ENCODE measurements at places on chromosomes 3 and 15. TPM values are rescaled to one million over a fixed set of nuclear protein-coding genes. Genes with fewer than 3 reads are reported as not detected.
A peak's percentile ranks its signal among the peaks of the same experiment; 100 is the strongest.

GRCh38 chr3:143476965-143477640 lies 357.5 kb downstream of the CHST2 start:
- DNase-seq, result peak; percentile 13

DNA sequence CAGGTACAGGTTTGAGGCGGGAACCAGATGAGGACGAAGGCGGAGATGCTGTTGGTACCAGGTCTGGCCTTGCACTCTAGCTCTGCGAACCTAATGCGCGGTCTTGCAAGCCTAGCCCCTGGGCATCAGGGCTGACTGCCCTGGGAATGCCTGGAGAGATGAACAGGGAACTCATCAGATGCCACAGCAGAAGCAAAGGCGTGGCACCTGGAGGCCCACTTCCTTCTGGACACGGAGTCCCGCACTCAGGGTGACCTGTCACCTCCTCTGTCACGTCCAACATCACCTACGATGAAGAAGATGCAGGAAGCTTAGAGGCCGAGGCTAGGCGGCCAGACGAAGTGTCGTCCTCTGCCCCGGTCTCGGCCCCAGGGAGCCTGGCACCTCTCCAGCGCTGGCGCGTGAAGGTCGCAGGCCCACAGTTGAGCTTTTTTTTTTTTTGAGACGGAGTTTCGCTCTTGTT lies 9.4 kb downstream of the RPLP1 start:
- no peak for DNase-seq

DNA sequence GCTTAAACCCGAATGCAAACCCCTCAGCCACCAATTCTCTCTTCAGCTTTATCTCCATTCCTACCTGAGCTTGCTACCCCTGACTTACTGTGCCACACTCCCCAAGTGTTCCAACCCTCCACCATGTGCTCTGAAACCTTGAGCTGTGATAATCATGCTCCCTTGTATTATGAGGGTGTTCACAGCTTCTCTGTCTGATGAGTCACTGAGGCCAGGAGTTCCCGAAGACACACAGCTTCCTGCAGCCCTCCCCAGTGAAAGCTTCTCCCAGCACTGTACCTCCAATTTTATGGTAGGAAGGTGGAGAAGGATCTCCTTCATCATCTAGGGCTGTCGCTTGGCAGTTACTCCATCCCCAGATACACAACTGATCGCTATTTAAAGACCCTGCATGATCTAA lies 24.9 kb downstream of the STAC start:
- no peak for DNase-seq

DNA sequence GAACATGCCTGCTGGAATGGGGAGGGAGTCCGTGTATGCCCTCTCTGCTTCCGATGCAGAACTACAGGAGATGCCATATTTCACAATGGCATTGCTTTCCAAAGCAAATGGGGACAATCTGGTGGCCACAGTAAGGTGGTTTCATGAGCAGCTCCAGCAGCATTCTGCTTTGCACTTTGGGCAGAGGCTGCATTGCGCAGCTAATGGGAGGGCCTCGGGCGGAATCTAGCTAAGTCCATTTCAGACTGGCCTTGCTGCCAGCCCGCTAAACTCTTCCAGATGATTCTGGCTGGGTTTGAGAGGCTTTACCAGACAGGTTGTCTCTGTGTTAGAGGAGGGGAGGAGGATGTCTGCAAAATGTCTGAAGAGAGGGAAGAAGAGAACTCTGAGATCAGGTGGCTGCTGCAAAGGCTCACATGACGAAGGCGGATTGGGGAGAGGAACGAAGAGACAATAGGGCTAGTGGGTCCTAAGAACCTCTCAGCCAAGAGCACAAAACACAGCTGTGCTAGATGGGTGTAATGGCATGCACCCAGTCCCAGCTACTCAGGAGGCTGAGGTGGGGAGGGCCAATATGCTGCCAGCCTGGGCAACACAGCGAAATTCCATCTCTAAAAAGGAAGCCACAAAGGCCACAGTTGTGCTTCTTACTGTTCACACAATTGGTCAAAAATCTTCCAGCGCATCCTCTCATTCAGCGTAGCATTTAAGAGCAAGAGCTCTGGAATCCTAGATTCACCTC lies 63.7 kb downstream of the BDH1 start:
- DNase-seq, result peak; percentile 89

- DNase-seq, result no peak
Measured at GRCh38 chr3:87575550-87575949, 299.2 kb upstream of the POU1F1 start.

GRCh38 chr15:67976506-67977073 lies 77.5 kb upstream of the PIAS1 start:
- DNase-seq, result no peak

DNA sequence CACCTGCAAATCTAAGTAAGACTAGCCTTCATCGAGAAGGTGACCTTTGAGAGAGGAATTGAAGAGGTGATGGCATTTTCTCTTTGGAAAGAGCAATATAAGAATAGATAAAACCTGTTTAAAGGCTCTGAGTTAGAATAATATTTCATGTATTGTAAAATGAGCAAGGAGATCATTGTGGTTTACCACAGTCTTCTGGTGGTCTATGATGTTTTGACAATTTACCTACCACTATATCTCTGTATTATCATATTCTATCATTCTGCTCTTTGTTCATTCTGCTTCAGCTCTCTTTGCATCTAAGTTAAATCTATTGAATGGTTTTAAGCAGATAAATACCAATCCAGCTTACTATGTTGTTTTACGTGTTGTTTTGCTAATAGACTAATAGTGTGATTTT lies 982.3 kb downstream of the SI start:
- no peak for DNase-seq

DNA sequence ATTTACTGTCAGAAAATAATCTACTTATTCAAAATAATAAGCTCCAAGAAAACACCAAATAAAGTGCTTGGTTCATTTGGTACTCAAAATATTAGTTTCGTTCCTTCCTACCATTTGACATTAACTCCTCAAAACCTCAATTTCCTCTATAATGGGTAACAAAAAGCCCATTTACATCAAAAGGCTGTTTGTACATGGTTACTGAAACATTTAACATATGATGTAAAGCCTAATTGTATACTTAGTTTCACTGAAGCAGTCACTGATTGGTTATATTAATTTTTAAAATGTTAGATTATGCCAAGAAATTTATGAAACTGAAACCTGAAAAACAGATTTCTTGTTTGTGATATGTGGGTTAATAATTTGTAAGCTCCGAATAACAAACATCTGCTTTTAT lies 14.7 kb downstream of the XRN1 start:
- DNase-seq, result no peak

DNA sequence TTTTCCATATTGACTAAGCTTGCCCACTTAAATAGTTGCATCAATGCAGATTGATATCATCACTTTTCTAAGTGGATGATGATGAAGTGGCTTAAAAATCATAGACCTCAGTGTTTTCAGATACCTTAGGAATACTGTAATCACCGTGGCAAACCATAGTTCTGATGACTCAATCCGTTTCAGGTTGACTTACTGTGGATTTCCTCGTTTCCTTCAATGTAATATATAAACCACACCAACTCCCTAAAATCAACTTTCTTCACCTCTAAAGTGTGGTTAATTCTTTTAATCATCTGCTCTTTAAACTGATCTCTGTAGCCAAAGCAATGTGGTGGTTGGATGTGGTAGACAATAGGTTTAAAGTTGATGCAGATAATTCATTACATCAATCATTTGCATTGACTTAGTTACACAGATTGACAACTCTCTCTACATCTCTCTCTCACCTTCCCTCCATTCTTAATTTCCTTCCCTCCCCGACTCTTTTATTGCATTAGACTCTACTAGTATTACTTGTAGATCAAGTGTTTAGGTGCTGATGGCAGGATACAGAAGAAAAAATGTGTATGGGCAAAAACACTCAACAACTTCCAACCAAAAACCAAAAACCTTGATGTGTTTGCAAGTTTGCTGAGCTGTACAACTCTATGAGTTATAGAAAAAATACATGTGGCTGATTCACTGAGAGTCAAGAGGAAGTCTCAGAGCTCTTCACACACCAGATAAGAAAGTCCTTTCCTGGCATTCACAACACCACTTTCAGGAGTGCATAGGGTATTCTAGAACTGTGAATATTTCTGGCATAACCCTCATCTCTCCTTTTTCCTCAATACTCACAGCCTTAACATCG lies 243.5 kb downstream of the NFKBIZ start:
- DNase-seq, result no peak

GRCh38 chr3:129732200-129732876 lies 125.9 kb upstream of the PLXND1 start:
- DNase-seq, result no peak

DNA sequence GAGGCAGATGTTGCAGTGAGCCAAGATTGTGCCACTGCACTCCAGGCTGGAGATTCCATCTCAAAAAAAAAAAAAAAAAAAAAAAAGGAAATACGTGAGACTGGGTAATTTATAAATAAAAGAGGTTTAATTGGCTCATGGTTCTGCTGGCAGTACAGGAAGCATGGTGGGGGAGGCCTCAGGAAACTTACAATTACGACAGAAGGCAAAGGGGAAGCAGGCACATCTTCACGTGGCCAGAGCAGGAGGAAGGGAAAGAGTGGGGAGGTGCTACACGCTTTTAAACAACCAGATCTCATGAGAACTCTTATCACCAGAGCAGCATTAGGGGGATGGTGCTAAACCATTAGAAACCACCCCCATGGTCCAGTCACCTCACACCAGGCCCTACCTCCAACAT lies 138.2 kb upstream of the IL12A start:
- no peak for DNase-seq

GRCh38 chr3:43259626-43260025 lies 26.7 kb upstream of the SNRK start:
- DNase-seq, result peak; percentile 39

- no peak for DNase-seq
Measured at GRCh38 chr3:149833241-149833640, 20.2 kb downstream of the RNF13 start.

- DNase-seq, result peak; percentile 94
Measured at GRCh38 chr3:159852821-159853505, 135.7 kb upstream of the IL12A start.

DNA sequence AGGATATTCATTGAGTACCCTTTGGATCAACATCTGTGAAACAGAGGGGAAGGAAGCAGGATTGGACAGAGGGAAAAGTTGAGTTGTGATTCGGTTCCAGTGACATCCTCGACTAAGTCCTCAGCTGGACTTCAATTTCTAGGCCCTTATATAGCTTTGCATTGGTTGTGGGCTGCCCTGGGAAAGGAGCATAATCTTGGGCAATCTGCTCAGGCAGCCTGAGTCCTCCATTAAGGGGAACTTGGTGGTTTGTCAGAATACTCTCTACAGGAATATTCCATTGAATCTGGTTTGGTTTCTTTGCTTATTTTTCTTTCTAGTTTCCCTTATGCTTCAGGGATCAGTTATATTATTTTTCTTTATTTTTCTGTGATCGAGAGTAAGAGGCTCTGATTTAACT lies 94.1 kb downstream of the TCF12 start:
- DNase-seq, result no peak

GRCh38 chr3:16103472-16103871 lies 71.0 kb upstream of the GALNT15 start:
- peak; percentile 79 for DNase-seq

SLC12A1 gene
- not detected for total RNA-seq

ATP8B4 gene
- total RNA-seq, result 3.3 TPM

GOLGA6B gene
- total RNA-seq, result 0.21 TPM

DTWD1 gene
- 46.5 TPM for total RNA-seq

SLC28A1 gene
- not detected for total RNA-seq

USP4 gene
- total RNA-seq, result 11.8 TPM

ST8SIA2 gene
- 28.6 TPM for total RNA-seq

HYAL1 gene
- 0.26 TPM for total RNA-seq

FGF7 gene
- total RNA-seq, result 39.2 TPM

CMTM8 gene
- 4.8 TPM for total RNA-seq

CACNA1D gene
- not detected for total RNA-seq

PLA1A gene
- total RNA-seq, result 2.8 TPM

GOLGA8J gene
- total RNA-seq, result not detected
